ENCODE measurements at places on chromosomes 16 and 17.

GRCh38 chr17:78879635-78880186, 23.3 kb downstream of the CEP295NL start:
- peak overlapping the region; percentile 95 for H3K27ac ChIP-seq
- no peaks in the 10 kb centered on the region for H3K27me3 ChIP-seq
- no peaks in the 10 kb centered on the region for H3K36me3 ChIP-seq
- H3K4me3 ChIP-seq: peak overlapping the region; percentile 59

- peaks cover 19% of the 10 kb centered on the region for H3K36me3 ChIP-seq
- H3K4me3 ChIP-seq: peak overlapping the region; percentile 97
- no peaks in the 10 kb centered on the region for H3K27me3 ChIP-seq
- H3K27ac ChIP-seq: no peak overlapping the region
- peaks cover 31% of the 10 kb centered on the region for H3K4me1 ChIP-seq
- DNase-seq: no peak
Measured at GRCh38 chr16:55571-56136, 2.0 kb downstream of the SNRNP25 start.

GRCh38 chr17:61410141-61411010, 10.7 kb downstream of the TBX2 start:
- H3K36me3 ChIP-seq: peaks cover 2% of the 10 kb centered on the region
- peak overlapping the region; percentile 90 for H3K4me3 ChIP-seq
- peaks cover 19% of the 10 kb centered on the region for H3K4me1 ChIP-seq
- H3K27ac ChIP-seq: no peak overlapping the region
- peaks cover 60% of the 10 kb centered on the region for H3K27me3 ChIP-seq

DNA sequence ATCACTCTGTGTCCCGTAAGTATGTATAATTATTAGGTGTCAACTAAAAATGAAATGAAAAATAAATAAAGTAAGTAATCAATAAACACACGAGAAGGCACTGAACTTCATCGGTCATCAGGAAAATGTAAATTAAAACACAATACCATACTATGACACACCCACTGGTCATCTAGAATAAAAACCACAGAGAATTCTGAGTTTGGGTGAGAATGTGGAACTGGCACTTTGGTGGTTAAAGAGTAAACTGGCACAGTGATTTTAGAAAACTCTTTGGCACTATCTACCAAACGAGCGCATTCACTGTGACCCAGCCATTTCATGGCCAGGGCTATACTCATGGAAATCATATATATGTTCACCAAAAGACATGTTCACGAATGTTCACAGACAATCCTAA, 98.2 kb downstream of the HS3ST3A1 start:
- H3K27me3 ChIP-seq: no peaks in the 10 kb centered on the region
- H3K27ac ChIP-seq: no peak overlapping the region
- peaks cover 4% of the 10 kb centered on the region for H3K4me1 ChIP-seq
